ENCODE measurements at places on chromosomes 4 and X.

DNA sequence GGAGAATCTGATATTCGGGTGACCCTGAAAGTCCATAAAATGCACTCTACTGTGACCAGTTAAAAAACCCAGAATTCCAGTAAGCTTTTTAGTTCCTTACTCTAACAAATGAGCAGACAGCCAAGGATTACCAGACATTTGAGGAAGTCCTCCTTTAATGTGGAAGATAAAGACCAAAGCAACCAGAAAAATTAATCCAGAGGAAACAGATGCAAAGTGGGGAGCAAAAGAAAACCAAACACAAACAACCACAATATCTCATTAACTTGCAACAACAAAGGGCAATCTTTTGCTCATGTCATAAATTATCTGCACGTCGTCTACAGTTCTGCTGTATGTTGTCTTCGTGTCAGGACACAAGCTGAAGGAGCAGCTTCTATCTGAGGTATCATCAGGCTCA lies 164.4 kb downstream of the PJA1 start:
- DNase-seq: no peak

DNA sequence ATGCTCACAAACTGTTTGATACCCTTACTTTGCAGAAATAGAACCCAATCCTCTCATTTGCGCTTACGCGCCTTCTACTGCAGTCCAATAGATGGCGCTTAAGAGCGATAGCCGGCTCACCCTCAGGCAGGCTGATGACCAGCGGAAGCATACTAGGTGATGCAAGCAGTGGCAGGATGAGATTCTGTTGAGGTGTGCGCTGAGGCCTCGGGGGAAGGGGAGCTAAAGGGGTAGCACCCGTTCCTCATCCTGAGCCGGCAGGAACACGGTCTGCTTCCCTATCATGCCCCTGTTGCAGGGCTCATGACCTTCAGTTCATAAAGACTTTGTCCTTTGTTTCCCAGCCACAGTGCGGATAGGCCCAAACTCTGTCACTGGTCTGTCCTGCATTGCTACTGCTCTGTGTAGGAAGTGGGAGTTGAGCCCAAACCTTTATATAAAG lies 628.9 kb downstream of the TLL1 start:
- DNase-seq: no peak

DNA sequence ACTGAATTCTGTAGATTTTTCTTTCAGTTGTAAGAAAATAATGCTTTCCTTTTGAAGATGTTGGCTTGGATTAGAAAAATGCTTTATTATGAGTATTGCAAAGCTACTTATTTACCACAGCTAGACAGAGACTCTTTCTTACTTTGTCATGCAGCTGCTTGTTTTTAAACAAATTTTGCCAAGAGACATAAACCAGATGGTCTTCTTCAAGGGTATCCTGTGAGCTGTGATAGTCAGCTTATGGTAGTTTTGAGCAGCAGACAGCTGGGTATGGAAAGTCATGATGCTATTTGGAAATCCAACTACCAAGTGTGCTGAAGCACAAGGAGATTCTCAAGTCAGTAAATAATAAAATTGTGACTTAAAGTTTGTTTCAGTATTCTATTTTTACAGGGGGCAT lies 941.5 kb downstream of the DMD start:
- DNase-seq: peak; percentile 3

- no peak for DNase-seq
Observed at GRCh38 chr4:65645185-65645584, 25.1 kb downstream of the EPHA5 start.

GRCh38 chr4:82248903-82249632 lies 124.7 kb downstream of the HNRNPD start:
- DNase-seq: no peak

DNA sequence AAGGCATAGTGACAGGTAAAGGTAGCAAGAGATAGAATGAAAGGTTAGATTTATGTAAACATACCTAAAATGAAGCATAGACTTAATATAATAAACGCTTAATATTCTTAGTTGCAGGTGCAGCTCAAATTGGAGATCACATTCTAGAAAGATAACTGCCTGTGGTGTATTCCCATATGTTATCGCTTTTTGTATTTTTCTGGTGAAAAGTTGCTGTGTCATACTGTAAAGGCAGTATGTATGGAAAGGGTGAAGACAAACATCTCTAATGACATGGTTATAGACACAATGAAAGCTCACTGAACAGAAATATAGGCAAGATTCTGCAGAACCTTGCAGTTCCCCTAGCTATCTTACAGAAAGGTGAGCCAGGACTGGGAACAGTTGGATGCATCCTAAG lies 240.3 kb downstream of the DCLK2 start:
- no peak for DNase-seq

Data from hindlimb muscle (tissue), 1 donor.